ENCODE measurements at places on chromosomes 1 and 21.
A peak's percentile ranks its signal among the peaks of the same experiment; 100 is the strongest.

GRCh38 chr1:192739476-192740184 lies 69.2 kb upstream of the RGS2 start:
- no peak for DNase-seq

GRCh38 chr1:110746644-110747259 lies 72.0 kb upstream of the KCNA3 start:
- DNase-seq = peak; percentile 54

DNA sequence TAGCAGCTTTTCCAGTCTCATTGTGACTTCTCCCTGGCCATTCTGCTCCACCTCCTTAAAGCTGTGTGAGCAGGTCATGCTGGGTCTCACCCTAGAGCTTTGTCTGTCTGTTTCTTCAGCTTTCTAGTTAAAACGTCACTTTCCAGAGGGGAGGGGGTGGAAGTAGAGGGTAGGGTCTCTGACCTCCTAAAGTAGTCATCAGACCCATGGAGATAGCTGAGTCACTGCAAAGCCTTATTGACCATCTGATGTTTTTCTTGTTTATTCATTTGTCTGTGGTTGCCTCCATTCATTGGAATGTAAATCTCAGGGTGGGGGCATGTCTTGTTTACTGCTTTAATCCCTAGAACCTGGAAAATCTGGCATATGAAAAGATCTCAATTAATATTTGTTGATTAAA lies 52.7 kb downstream of the ELF3 start:
- no peak for DNase-seq

GRCh38 chr21:39009587-39010225 lies 173.5 kb downstream of the PSMG1 start:
- no peak for DNase-seq

GRCh38 chr1:41620365-41621169 lies 136.1 kb upstream of the EDN2 start:
- no peak for DNase-seq

DNA sequence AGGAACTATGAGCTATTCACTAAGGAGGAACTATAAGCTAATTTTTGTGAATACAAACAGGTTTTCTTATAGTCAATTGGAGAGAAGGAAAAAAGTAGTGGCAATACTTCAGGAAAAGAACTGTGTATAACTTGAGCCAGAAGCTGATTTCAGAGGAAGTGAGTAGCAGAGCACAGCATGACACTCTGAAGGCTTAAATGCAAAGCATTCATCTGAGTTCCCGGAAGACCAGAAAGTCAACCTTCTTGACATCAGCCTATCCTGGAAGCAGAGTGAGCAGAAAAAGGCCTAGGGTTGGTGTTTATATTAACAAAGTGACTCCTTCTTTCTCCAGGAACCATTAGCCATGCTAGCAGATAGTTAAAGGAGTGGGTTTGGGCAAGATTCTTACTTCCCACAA lies 545.2 kb downstream of the MRPL39 start:
- no peak for DNase-seq

GRCh38 chr1:86271046-86271445 lies 114.5 kb upstream of the COL24A1 start:
- DNase-seq = no peak

DNA sequence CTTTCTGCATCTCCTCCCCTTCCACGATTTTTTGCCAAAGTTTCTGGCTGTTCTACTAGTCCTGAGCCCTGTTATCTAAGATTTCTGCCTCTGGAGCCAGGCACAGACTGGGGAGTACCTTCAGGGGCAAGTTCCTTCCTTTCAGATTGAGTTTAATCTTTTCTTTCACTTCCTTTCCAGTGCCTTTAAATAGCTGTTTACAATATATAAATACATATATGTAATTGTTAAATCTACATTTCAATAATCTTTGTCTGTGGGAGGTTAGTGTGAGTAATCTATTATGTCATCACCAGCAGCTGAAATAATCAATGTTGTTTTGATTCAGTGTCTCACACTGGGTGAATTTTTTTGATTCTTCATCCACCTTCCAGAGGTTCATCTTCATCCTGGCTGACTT lies 31.8 kb downstream of the DIPK1A start:
- DNase-seq = no peak

- DNase-seq = no peak
Measured at GRCh38 chr1:88451856-88452255, 232.2 kb upstream of the PKN2 start.

GRCh38 chr1:88983791-88984559 lies 8.5 kb downstream of the KYAT3 start:
- peak; percentile 63 for DNase-seq

- DNase-seq = no peak
Measured at GRCh38 chr1:67190942-67191341, 24.7 kb downstream of the IL23R start.

DNA sequence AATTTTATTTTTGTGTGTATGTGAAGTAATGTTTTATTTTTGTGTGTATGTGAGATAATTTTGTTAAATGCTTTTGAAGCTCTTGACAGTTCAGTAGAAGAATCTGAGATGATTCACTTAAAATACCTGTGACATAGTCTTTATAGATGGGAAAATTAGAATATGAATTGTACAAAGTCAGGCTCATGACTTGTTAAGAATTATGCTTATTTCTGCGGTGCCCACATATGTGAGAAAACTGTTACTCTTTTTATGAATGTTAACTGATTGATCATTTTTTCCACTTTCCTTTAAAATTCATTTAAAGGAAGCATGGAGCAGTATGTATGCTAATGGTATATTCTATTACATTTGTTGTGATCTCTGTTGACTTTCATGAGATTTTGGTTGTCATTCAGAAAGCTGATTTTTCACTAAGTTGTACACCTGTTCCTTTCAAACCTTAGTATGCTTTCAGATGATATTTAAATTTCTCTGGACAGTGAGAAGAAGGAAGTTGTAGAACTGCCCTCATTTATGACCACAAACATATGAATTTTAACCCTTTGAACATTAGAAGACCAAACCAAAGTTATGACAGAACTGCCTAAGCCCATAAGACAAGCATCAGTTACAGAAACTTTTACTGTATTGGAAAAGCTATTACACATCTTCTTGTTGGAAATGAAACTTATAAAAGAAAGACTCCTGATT lies 110.1 kb downstream of the POU2F1 start:
- DNase-seq = no peak

DNA sequence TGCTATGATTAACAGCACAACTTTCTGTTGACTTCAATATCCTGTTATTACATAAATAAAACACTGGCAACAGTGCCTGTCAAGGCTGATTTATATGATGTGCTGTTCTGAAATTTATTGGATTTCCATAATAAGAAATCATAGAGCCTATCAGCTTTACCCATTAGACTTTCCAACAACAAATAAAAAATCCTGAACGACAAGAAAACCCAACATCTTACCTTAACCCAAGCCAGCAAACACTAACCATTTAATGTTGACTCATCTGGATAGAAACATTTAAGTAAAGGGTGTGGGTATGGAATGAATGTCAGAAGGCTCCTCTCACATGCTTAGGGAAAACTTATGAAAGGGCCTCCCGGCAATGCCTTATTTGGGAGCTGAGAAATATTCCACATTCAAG lies 165.1 kb downstream of the SLC45A1 start:
- DNase-seq = no peak

- no peak for DNase-seq
Measured at GRCh38 chr1:242000434-242000833, 1.5 kb upstream of the MAP1LC3C start.

GRCh38 chr1:157505481-157506272 lies 46.6 kb downstream of the FCRL5 start:
- DNase-seq = peak; percentile 39

GRCh38 chr1:59162665-59163064 lies 134.2 kb upstream of the FGGY start:
- DNase-seq = no peak

DNA sequence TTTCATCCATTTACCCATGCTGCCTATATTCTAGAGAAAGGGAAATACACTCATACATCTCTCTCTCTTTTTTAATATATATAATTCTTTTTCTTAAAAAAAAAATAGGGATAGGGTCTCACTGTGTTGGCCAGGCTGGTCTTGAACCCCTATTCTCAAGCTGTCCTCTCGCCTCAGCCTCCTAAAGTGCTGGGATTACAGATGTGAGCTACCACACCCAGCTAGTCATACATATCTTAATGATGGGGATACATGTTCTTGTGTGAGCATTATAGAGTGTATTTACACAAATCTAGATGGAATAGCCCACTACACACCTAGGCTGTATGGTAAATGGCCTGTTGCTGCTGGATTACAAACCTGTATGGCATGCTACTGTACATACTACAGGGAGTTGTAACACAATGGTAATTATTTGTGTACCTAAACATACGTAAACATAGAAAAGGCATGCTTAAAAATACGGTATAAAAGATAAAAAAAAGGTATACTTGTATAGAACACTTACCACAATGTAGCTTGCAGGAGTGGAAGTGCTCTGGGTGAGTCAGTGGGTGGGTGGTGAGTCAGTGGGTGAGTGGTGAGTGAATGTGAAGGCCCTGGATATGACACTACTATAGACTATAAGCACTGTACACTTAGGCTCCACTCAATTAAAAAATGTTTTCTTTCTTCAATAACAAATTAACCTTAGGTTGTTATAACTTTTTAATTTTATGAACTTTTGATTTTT lies 72.9 kb downstream of the IVNS1ABP start:
- DNase-seq = no peak

- no peak for DNase-seq
Measured at GRCh38 chr1:156578055-156578454, 1.5 kb upstream of the TTC24 start.

- no peak for DNase-seq
Measured at GRCh38 chr1:100597061-100597741, 59.3 kb downstream of the GPR88 start.

DNA sequence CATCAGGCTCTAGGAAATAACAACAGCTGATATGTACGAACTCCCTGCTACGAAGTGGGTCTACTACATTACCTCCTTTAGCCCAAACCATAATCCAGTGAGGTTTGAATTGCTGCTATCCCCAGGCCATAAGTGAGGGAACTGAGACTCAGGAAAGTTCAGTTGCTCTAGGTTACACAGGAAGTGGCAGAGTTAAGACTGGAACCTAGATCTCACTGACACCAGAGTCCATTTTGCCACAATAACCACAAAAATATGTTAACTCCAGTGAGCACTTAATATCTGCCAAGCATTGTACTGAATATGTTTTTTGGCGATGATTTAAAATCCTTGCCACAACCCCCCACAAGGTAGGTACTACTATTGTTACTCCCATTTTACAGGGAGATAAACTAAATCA lies 8.9 kb upstream of the TADA1 start:
- DNase-seq = peak; percentile 24

DNA sequence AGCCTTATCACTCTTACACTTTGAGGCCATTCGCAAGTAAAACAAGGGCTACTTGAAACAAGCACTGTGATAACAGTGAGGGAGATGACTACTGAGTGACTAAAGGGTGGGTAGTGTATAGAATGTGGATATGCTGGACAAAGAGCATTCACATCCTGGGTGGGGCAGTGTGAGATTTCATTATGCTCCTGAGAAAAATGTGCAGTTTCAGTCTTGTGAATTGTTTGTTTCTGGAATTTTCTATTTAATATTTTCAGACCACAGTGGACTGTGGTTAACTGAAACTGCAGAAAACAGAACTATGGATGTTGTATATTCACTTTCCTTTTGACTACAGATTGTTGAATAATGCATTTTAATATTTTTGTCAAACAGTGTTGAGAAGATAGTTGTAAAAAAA lies 25.1 kb upstream of the B3GALT2 start:
- DNase-seq = no peak

DNA sequence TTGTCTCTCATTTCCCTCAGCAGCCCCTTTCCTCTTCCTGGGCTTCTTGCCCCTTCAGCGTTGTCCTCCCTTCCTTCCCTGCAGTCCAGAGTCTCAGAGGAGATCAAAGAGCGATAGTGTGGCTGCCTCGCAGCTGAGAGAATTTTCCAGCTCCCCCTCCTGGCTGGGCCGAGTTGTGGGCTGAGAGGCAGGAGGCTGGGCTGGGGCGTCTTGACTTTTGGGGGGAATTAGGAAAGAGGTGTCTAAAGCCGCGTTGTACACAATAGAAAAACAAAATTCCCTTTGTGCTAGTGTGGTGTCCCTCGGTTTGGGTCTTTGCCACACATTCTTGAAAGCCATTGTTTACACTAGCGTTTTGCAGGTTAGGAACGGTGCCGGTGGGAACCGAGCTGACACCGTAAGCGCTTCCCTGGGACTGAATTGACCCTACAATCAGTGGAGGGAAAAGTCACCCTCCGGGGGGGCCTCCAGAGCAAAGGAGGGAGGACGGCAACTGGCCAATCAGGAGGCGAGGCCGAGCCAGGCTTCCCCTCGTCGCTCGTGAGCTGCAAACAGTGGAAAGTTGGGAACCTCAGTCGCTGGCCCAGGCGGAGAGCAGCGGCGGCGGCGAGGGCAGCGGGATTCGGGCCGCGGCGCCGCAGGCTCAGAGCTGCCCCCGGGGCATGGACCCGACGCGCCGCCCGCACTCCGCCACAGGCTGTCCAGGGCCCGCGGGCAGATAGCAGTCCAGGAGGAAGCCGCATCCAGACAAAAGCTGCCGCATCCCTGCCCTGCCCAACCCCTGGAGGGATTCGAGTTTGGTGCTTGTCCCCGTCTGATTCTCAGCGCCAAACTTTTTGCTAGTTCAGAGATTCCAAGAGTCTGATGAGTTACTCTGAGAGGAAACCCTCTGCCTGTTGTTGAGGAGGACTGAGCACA lies at the start of gene HMCN1:
HMCN1 (plus strand) TSS at position 574 of the 918 bp plus-strand sequence. CDS start 389 bp downstream, outside the sequence.
- DNase-seq = no peak

- DNase-seq = no peak
Measured at GRCh38 chr1:150793221-150793620, 14.8 kb downstream of the CTSK start.

GRCh38 chr1:41660570-41661427 lies 176.3 kb upstream of the EDN2 start:
- DNase-seq = no peak

DNA sequence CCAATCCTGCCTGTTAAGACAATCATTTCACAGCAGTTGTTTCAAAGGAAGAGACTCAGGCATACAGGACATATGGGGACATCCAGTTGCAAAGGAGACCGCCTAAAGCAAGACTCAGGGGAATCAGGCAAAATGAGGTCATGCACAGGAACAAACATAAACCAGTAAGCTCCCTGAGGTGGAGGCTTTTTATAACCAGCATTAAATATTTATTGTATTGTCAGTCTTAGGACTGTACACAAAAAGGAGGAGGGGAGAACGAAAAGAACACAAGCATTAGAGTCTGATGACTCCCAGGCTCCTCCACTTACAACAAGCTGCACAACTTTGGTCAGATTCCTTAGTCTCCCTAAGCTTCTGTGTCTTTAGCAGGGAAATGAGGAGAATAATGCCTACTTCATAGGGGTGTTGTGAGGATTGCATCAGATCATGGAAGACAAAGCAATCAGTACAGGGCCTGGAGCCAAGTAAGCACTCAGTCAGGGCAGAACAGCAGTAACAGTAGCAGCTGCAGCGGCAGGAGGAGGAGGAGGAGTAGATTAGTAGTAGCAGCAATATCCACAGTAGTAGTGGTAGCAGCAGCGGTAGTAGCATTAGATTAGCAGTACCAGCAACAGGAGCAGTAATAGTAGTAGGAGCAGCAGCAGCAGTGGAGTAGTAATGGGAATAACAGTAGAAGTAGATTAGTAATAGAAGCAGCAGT lies 54.2 kb upstream of the SPATA6 start:
- no peak for DNase-seq

- no peak for DNase-seq
Measured at GRCh38 chr1:242710847-242711246, 186.3 kb upstream of the PLD5 start.

- no peak for DNase-seq
Measured at GRCh38 chr1:25433389-25434186, 2.9 kb downstream of the MACO1 start.

Data from Jurkat, Clone E6-1 (cell line).